ENCODE measurements at places on chromosomes 1 and 21.

DNA sequence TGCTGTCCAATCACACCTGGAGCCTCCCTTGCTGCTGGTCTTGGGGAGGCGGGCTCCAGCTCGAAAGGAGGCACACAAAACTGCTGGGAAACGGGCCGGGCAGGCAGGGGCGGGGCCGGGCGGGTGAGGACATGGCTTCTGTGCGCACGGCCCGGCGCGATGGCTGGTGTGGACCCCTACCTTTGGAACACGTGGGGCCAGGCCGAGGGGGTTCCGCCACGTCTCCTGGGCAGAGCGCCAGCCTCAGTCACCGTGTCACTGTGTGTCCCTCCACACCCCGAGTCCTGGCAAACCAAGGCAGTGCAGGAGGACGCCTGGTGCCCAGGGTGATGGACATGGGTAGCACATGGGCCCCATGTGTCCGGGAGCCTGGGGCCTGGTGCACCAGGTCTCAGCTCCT lies 42.0 kb upstream of the ADARB1 start:
- no peak for DNase-seq

DNA sequence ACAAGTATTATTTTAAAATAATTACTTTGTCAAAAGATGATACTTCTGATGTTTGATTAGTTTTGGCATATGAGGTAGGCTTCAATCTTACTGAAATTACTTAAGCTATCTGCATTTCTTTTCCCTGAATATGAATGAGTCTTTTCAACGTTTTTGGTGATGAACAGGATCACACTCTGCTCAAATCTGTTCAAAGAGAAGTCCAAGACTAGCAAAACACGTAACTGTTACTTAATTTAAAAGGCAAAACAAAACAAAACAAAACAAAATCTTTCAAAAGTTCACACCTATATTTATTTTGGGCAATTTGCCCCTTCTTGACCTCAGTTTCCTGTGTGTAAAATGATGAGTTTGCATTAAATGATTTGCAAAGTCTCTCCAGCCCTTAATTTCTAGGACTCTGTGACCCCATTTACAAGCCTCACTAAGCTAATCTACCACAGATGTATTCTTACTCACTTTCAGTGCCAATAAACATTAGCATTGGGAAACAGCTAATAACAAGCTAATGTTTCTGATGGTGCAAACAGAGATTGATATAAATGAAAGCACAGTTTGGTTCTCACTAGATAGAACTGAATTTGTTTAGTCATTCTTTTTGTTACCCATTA lies 865.4 kb downstream of the LTN1 start:
- DNase-seq: no peak

GRCh38 chr1:26132128-26132833 lies 20.7 kb downstream of the PDIK1L start:
- DNase-seq: peak; percentile 58

DNA sequence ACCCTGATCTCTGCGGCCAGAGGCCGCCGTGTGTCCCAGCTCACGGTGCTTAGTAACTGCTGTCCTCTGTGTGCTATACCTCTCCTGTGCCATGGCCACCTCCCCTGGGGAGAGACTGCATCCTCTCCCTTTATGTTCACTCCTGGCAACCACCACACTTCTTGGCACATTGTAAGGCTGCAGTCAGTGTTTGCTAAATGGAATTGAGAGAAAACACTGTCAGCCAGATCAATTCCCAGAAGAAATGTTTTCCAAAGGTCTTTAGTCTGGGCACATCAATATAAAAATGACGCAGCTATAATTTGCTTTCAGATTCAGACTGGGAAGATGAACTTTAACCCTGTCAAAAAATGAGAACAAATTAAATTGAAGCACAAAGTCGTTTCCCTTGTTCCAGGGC lies 96.8 kb downstream of the BEND5 start:
- no peak for DNase-seq

Measured in hematopoietic multipotent progenitor cell treated with erythropoietin and hydrocortisone succinate and interleukin-3 and kit ligand, for 15 days (in vitro differentiated cells).